ENCODE measurements at places on chromosomes 7 and 10.

DNA sequence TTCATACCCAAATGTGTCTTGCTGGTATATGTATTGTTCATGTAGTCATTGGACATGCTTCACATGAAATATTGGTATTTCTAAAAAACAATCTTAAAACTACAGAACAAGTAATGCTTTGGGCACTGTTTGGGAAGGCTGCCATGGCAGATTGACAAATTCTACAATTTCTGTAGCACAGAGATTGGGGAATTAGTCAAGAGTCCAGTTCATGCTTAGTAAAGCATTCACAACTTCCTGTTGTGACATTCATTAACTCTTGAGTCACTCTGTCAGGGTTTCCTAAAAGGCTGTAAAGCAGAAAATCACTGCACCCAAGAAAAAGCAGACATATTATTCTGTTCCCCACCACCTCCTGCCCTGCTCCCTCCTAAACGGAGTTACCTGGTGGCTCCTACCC is 398.9 kb downstream of the PHTF2 start:
- no peak for DNase-seq

DNA sequence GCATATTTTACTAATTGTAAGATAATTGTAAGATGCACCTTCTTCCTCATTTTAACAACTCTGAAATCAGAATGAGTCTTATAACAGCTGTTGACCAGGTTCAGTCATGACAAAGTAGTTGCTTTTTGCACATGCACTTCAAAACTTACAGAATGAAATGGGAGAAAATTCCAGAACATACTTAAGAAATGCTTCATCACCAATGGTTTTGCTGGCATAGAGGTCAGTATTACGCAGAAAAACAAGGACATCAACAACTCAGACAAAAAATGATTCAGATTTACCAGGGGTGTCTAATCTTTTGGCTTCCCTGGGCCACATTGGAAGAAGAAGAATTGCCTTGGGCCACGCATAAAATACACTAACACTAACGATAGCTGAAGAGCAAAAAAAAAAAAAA is 13.3 kb downstream of the COL28A1 start:
- no peak for DNase-seq

- no peak for DNase-seq
Observed at GRCh38 chr10:29280488-29280840, 8.4 kb upstream of the LYZL1 start.

- no peak for DNase-seq
Observed at GRCh38 chr7:2635810-2636701, 4.3 kb downstream of the TTYH3 start.

DNA sequence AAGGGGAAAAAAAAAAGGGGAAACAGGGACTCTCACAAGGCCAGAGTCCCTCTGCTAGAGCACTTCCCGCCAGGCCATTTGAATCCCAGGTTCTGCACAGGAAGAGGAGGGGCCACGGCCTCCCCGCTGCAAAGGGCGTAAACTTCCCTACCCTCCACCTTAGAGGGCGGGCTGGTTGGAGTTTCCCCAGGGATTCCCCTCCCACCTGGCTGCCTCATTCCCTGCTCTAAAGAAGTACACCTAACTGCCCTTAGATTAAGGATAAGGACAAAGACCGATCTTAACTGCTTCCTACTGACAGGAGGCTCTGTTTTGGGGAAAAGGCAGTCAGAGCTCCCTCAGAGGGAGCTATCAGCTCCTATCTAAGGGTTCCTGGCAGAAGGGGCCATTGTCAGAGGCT is 102.0 kb upstream of the ARMC3 start:
- DNase-seq: no peak

DNA sequence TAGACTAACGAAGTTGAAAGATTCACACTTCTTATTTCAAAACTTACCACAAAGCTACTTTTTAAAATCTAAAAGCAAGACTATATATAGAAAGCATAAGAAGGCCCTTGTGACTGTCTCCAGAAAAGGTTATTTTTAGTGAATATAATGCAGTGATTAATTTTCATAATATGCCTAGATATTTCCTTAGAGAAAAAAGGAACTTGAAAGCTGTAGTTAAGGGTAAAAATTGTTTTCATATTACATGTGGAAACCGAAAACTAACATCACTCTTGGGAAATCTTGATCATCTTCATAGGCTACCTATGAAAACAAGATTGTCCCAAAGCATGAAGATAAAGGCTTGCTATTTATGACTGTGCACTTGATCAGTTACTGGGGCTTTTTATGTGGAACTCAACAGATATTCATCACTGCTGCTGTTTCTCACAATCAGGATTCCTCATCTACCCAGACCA is 223.2 kb downstream of the SH2D4B start:
- DNase-seq: no peak

- DNase-seq: peak; percentile 72
Observed at GRCh38 chr7:122885583-122886356, 490 bp downstream of the CADPS2 start.

DNA sequence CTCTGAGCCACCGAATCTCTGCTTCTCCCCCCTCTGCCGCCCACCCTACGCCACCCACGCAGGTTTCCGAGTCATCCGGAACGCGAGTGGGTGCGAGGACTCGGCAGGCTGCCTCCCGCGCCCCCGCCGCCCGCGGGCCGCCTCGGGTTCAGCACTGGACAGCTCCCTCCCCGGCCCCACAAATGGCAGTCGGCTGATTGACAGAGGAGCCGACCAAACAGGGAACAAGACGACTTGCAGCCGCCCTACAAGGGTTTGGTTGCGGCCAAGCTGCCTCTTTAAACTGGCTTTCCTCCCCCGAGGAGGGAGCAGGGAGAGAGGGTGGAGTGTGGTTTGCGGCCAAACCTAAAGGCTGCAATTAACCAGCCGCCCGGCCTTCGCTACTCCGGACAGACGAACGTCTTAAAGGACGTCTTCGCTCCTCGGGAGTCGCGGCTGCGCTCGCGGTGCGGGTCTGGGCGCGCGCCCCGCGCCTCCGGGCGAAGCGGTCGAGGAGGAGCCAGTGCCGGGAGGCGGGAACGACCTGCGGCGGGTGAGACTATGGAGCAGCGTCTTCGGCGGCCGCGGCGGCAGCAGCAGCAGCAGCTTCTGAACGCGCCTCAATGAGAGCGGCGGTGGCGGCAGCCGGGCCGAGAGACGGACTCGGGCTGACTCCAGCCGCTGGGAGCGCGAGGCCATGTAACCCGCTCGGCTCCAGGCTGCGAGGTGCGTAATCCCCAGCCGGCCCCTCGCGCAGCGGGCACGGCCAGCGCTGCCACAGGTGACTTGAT is at the start of gene GPR158:
TSS of gene GPR158 (plus strand) at position 541 of the 770 bp plus-strand sequence. CDS start 420 bp downstream, outside the sequence.
- DNase-seq: peak; percentile 86

DNA sequence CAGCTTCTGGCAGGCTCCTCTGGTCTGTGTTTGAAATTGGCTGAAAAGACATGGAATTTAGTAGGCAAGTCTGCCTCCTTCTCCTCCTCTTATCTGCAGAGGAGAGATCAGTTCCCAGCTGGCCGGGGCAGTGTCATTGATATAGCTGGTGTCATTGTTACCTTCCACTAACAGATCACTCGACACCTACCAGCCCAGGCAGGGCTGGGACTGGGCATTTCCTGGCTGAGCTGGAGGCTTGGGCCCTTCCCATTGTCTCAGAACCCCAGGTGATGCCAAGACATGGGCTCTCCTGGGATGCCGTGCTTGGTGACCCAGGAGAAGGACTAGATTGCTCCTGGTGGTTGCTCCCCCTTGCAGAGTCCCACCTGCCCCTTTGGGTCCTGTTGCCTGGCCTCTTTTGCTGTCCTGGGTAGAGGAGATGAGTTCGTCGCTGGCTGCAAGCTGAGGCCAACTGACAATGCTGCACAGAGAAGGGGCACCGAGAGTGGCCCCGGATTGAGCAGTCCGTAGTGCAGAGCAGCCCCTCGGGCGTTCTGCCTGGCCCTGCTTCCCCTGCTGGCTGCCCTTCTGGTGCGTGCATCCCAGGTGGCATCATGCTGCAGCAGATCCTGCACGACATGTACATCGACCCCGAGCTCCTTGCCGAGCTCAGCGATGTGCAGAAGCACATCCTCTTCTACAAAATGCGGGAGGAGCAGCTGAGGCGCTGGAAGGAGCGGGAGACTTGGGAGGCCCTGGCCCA is at the start of gene SH2D4B:
TSS of gene SH2D4B (plus strand) at position 167 of the 745 bp plus-strand sequence. CDS start at position 597, 430 bp downstream.
- DNase-seq: peak; percentile 52

- no peak for DNase-seq
Observed at GRCh38 chr7:135793841-135794240, 45.2 kb upstream of the FAM180A start.

DNA sequence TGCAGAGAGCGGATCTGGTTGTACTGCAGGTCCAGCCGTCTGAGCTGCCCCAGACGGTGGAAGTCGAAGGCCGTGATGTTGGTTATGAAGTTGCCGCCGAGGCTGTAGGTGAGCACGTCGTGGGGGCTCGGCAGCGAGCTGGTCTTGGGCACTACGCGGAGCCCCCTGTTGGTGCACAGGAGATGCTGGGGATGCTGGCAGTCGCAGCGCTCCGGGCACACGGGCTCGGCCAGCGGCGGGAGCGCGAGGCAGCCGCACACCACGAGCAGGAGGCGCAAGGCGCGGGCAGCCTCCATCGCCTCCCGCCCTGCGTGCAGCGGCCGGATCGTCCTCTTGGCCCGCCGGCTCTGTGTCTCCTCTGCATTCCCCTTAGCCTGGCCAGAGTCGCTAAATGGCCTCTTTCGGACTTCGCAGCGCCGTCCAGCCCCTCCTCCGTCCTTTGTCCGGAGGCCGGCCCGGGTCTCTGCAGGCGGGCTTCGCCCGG is 337 bp downstream of the TRIL start:
- no peak for DNase-seq

DNA sequence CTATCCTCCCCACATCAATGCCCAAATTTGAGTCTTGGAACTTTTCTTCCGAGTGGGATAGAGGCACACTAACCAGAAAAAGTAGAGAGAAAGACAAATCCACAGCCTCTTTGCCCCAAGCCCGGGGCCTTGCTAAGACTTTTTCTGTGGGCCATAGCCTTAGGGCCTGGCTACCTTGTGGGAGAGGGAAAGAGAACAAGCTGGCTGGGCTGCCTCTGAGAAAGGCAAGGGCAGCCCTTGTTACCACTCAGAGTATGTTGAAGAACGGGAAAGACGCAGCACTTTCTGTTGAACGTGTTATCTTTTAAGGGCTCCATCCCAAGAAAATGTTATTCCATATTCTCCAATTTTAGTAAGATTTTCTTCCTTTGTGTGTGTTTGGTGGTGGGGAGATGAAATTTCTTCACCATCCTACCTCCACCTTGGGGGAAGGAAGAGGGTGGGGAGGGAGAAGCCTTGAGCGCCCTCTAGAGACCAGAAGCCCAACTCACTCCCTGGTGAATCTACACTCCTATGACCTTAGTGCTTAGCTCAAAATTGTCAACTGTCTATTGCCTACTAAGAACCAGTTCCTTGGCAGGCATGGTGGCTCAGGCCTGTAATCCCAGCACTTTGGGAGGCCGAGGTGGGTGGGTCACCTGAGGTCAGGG is 3.9 kb upstream of the NRF1 start:
- DNase-seq: no peak

DNA sequence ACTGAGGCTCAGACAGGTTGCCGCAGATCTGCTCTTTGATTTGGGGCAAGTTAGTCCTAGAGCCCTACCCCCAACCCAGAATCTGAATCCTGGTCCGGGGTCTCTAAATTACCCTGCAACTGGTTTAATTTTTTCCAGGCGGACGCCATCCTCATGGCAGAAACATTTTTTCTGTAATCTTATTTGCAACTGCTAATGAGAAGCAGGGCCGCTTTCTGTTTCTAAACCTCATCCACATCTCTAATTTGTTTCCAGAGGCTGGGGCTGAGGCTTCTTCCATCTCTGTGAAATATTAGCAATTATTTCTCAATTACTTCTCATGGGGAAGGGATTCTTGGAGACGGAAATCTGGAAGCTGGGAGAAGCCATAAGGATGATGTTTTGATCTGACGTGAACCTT is 261.6 kb downstream of the RPS24 start:
- DNase-seq: no peak
